Uterus (tissue), 4 donors: ENCODE measurements at places on chromosomes 5 and 9. TPM values are rescaled to one million over a fixed set of nuclear protein-coding genes. Genes with fewer than 3 reads are reported as not detected.

- DNase-seq: no peak
These were observed 3.1 kb upstream of the IFNK start for GRCh38 chr9:27520986-27521385.

GRCh38 chr5:10452768-10453331 lies 11.2 kb downstream of the ROPN1L start:
- no peak for DNase-seq

- DNase-seq: no peak
These were observed 457.7 kb downstream of the ICE1 start for GRCh38 chr5:5880077-5880763.

- DNase-seq: peak; percentile 21
These were observed 139.6 kb upstream of the PHYKPL start for GRCh38 chr5:178372142-178372571.

DNA sequence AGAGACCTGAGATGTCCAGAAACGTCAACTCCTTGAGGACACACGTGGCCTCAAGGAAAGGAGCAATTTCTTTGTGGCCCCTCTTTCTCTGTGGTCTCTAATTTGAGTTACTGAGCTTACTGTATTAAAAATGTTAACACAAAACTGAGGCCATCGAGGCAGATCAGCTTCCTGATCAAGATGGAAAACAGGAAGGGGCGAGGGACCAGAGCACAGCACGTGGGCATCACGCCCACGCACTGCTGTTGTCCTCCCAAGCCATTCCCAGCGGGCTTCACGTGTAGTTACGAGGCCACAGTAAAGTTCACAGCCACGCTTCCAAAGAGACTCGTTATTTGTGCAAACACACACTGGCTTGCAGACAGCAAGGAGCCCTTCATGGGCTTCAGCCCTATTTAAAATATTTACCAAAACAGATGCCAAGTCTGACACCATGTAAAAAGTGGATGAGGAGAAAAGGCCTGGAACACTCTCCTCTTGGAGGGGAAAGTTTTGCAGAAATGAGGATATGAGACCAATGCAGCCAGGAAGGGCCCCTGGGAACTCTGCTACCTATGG lies 149.5 kb downstream of the ROR2 start:
- DNase-seq: no peak

GRCh38 chr5:89998519-89999305 lies 410.8 kb downstream of the CETN3 start:
- no peak for DNase-seq

GRCh38 chr9:88802533-88802932 lies 188.7 kb upstream of the S1PR3 start:
- no peak for DNase-seq

DNA sequence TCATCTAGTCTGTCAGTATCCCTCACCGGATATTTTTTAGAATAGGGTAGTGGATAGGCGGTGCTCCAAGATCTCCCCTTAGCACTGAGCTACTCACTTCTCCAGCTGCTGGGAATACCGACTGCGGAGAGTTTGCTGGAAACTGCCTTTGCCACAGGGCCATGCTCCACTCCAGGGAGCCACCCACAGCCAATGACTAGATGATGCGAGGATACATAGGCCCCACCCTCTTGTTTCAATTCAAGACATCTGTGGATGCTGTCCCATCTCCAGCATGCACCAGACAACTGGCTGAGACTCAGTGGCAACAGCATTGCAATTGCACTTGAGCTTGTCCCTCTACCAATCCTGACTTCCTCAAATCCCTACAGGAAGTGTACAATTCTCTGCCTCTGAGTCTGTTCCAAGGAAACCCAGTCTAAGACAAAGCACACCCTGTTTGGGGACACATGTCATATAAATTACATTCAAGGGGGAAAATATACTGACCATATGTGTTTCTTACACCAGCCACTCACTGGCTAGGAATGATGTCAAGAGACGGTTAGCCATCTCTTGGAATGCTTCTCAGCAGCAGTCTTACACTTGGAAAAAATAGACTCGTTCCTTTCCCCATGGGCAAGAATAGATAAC lies 312.6 kb upstream of the KIF2A start:
- DNase-seq: no peak

- no peak for DNase-seq
These were observed 2.9 kb downstream of the DUSP1 start for GRCh38 chr5:172768098-172768572.

DNA sequence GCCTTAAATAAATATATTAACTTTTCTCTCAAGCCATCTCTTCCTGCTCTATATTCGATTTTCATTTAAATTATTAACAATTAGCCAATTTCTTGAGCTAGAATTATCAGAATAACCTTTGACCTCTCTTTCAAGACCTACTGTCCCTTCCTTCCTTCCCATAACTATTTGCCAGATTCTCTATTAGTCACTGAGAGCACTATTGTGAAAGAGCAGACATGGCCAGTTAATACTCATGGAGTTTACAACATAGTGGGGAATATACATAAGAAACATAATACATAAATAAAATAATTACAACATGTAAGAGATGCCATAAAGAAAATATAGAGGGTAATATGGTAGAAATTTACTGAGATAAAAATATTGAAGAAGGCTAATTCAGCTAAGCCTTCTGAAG lies 72.1 kb upstream of the CHD1 start:
- no peak for DNase-seq

The AGXT2 gene
- total RNA-seq: not detected

The CDC20B gene
- not detected for total RNA-seq

The SVEP1 gene
- total RNA-seq: 53.4 TPM

The SPTLC1 gene
- total RNA-seq: 42.9 TPM

The IRX1 gene
- total RNA-seq: not detected
